ENCODE measurements at places on chromosomes 6 and 20. TPM values are rescaled to one million over a fixed set of nuclear protein-coding genes. Genes with fewer than 3 reads are reported as not detected.

GRCh38 chr6:93468291-93468690 lies 48.9 kb upstream of the EPHA7 start:
- no peak for DNase-seq
- H3K36me3 ChIP-seq = no peaks in the 10 kb centered on the region
- no peak overlapping the region for H3K27ac ChIP-seq
- H3K27me3 ChIP-seq = no peaks in the 10 kb centered on the region
- no peak overlapping the region for H3K4me3 ChIP-seq

GRCh38 chr6:152503546-152503945 lies 133.6 kb downstream of the SYNE1 start:
- no peaks in the 10 kb centered on the region for H3K27me3 ChIP-seq
- no peak for DNase-seq
- H3K4me1 ChIP-seq = no peaks in the 10 kb centered on the region
- H3K27ac ChIP-seq = no peak overlapping the region
- no peak overlapping the region for H3K4me3 ChIP-seq

Gene AURKA
- 75.5 TPM for total RNA-seq

Gene SAMD5
- total RNA-seq = not detected

- no peaks in the 10 kb centered on the region for H3K27me3 ChIP-seq
- peaks cover 8% of the 10 kb centered on the region for H3K36me3 ChIP-seq
- DNase-seq = no peak
- H3K4me3 ChIP-seq = no peak overlapping the region
- peaks cover 41% of the 10 kb centered on the region for H3K4me1 ChIP-seq
- no peak overlapping the region for H3K27ac ChIP-seq
Observed at GRCh38 chr6:127937102-127937501, 36.2 kb upstream of the THEMIS start.

DNA sequence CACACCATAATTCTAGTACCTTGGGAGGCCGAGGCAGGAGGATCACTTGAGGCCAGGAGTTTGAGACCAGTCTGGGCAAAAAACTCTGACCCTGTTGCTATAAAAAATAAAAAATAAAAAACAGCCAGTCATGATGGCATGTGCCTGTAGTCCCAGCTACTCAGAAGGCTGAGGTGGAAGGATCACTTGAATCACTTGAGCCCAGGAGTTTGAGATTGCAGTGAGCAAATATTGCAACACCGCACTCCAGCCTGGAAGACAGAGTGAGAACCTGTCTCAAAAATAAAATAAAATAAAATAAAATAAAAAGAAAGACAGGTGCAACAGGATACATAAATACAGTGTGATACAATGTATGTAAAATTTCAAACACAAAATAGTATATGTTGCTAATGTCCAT lies 154.5 kb downstream of the OTOR start:
- no peak overlapping the region for H3K4me3 ChIP-seq
- H3K27ac ChIP-seq = no peak overlapping the region
- H3K27me3 ChIP-seq = peaks cover 7% of the 10 kb centered on the region
- no peak for DNase-seq
- no peaks in the 10 kb centered on the region for H3K36me3 ChIP-seq

GRCh38 chr6:135951169-135951568 lies 99.7 kb downstream of the PDE7B start:
- no peak overlapping the region for H3K4me3 ChIP-seq
- no peaks in the 10 kb centered on the region for H3K36me3 ChIP-seq
- no peaks in the 10 kb centered on the region for H3K4me1 ChIP-seq
- no peaks in the 10 kb centered on the region for H3K27me3 ChIP-seq

Gene CYP39A1
- total RNA-seq = 1.7 TPM

DNA sequence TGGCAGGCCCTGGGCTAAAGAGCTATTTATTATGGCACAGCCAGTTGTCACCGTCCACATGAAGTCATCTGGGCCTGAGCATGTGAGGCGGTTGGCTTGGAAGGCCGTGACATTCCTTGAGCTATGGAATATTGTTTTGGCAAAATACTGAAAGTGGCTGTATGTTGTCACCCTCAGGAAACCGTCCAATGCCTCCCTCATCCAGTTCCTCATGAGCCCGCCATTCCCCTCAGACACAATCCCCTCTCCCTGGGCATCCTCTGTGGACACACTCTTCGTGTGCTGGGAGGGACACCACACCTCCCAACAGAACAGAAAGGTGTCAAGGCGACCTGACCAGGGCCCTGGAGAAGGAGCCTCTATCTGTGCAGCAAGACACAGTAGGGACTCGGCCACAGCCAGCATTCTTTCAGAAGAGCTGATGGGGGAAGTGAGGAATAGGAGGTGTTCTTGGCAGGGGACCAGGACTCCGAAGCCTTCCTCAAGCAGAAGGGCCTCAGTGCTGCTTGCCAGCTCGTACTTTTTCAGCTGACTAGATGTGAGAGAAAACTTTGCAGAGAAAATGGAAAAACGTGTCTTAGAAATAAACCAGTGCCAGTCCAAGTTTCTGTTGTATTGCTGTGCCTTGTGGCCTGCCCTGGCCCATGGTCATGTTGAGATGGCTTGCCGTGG lies 120.5 kb downstream of the SOD2 start:
- no peak for DNase-seq
- peaks cover 5% of the 10 kb centered on the region for H3K4me1 ChIP-seq
- H3K36me3 ChIP-seq = peaks cover 7% of the 10 kb centered on the region
- no peak overlapping the region for H3K4me3 ChIP-seq
- H3K27me3 ChIP-seq = peaks cover 19% of the 10 kb centered on the region

DNA sequence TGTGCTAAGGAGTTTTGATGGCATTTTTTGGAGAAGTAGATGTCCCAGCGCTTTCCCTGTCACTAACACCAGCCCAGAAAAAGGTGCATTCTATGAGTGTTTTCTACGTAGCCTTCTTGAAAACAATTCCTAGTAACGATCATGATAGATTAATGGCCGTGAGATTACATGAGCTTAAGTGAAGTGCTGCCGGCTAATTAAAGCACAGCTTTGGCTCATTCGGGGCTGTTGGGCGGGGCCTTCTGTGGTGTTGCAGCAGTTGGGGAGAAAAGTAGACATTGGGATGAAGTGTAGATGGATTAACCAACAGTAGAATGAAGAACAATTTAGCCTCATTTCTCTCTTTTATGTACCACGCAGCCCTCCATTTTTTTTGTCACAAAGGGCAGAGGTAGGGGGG lies 20.8 kb upstream of the TRAF3IP2 start:
- no peak overlapping the region for H3K4me3 ChIP-seq
- no peak overlapping the region for H3K27ac ChIP-seq
- no peak for DNase-seq
- H3K4me1 ChIP-seq = peaks cover 2% of the 10 kb centered on the region

Gene ZNF391
- 3.7 TPM for total RNA-seq

Gene BPHL
- total RNA-seq = 15.1 TPM

GRCh38 chr6:44386929-44387345 lies 569 bp upstream of the CDC5L start:
- peak overlapping the region; percentile 98 for H3K4me3 ChIP-seq
- no peaks in the 10 kb centered on the region for H3K27me3 ChIP-seq
- peaks cover 24% of the 10 kb centered on the region for H3K4me1 ChIP-seq
- H3K36me3 ChIP-seq = peaks cover 50% of the 10 kb centered on the region
- DNase-seq = no peak

DNA sequence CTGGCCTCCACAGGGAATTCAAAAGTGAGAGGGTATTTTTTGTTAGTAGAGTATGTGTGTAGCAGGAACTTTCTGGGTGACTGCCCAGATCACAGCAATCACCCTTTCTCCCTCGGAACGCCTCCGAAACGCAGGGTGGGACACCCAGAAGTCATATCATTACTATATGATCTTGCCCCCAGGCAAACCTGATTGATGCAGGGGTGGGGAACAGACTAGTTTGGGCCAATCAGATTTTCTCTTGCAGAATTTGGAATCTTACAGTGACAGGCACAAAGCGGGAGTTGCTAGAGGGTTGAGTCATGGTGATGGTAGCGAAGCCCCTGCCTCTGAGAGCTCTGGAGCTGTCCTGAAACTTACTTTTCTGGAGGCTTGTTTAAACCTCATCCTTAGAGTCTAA lies 16.5 kb upstream of the RPN2 start:
- H3K27me3 ChIP-seq = peaks cover 70% of the 10 kb centered on the region
- DNase-seq = no peak
- H3K4me3 ChIP-seq = no peak overlapping the region
- H3K27ac ChIP-seq = no peak overlapping the region

GRCh38 chr6:107082045-107082444 lies 33.3 kb downstream of the BEND3 start:
- DNase-seq = no peak
- no peaks in the 10 kb centered on the region for H3K27me3 ChIP-seq
- no peak overlapping the region for H3K4me3 ChIP-seq
- H3K27ac ChIP-seq = no peak overlapping the region
- H3K4me1 ChIP-seq = no peaks in the 10 kb centered on the region

- H3K4me3 ChIP-seq = no peak overlapping the region
- no peaks in the 10 kb centered on the region for H3K27me3 ChIP-seq
- no peaks in the 10 kb centered on the region for H3K36me3 ChIP-seq
- H3K4me1 ChIP-seq = no peaks in the 10 kb centered on the region
Observed at GRCh38 chr6:135938576-135939207, 87.2 kb downstream of the PDE7B start.

- H3K27ac ChIP-seq = no peak overlapping the region
- H3K4me1 ChIP-seq = no peaks in the 10 kb centered on the region
- H3K27me3 ChIP-seq = no peaks in the 10 kb centered on the region
- H3K4me3 ChIP-seq = no peak overlapping the region
- DNase-seq = no peak
Observed at GRCh38 chr6:25582101-25582500, 69.9 kb upstream of the SCGN start.

DNA sequence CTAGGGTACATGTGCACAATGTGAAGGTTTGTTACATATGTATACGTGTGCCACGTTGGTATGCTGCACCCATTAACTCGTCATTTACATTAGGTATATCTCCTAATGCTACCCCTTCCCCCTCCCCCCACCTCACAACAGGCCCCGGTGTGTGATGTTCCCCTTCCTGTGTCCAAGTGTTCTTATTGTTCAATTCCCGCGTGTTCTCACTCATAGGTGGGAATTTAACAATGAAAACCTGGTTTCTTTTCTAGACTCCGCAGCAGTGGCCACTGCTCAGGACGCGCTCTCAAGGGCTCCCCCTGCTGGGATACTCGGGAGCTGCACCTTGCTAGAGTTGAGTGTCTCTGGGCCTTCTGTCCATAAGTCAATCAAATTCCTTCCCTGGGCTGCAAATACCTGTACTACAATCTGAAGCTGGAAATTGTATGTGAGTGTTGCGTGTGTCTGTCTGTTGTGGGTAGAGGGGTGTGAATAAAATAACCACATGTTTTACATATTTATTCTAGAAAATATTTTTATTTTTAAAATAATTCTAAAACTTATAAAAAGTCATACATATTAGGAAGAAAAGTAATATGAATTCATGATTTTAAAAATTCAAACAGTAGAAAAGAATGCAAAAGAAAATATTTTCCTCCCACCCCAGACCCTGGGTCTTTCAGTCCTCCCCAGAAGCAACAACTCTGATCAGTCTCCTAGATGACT lies 8.2 kb upstream of the CEP250 start:
- H3K4me3 ChIP-seq = peak overlapping the region; percentile 65
- H3K36me3 ChIP-seq = peaks cover 4% of the 10 kb centered on the region
- peak overlapping the region; percentile 41 for H3K27ac ChIP-seq

Gene TRIM31
- total RNA-seq = 181 TPM

DNA sequence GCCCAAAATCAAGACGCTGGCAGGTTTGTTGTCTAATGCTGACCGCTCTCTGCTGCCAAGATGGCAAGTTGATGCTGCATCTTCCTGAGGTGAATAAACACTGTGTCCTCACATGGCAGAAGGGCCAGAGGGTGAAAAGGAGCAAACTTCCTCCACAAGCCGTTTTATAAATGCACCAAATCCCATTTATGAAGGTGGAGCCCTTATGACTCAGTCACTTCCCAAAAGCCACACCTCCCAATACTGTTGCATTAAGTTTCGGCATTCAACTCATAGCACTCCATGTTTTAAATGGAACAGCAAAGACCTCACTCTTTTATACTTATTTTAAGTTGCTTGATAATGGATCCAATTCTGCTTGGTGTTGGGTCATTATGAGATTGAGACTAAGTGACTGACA lies 316.6 kb downstream of the RFPL4B start:
- no peak overlapping the region for H3K4me3 ChIP-seq
- H3K27me3 ChIP-seq = no peaks in the 10 kb centered on the region
- no peak for DNase-seq
- H3K27ac ChIP-seq = no peak overlapping the region

- no peaks in the 10 kb centered on the region for H3K27me3 ChIP-seq
- peak; percentile 58 for DNase-seq
- peaks cover 28% of the 10 kb centered on the region for H3K4me1 ChIP-seq
- H3K4me3 ChIP-seq = peak within 1 kb of the TSS; percentile 76
- peaks cover 22% of the 10 kb centered on the region for H3K36me3 ChIP-seq
- peak within 1 kb of the TSS; percentile 75 for H3K27ac ChIP-seq
Observed at GRCh38 chr6:143677891-143678791, at the start of gene PHACTR2. TSS of gene PHACTR2 (plus strand) at chr6:143677965. CDS start at chr6:143678164, 199 bp downstream.

Gene RGS19
- total RNA-seq = 17.2 TPM

DNA sequence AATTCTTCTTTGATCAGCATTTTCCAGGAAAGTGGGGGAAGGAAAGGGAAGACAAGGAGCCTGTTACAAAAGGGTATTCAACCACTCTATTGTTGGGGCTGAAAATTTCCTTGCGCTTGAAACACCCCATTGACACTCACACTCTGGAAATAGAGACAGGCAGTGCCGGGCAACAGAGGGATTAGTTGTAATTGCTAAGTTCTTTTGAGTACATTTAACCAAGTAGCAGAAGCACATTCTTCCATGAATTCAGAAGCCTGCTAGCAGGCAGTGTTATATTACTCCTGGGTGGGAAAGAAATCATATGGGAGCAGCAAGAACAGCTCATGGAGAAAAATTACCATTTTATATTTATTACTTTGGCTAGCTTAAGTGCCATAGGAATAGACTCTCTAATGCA lies 745.5 kb downstream of the C6orf118 start:
- DNase-seq = no peak
- no peak overlapping the region for H3K4me3 ChIP-seq
- no peak overlapping the region for H3K27ac ChIP-seq
- no peaks in the 10 kb centered on the region for H3K27me3 ChIP-seq
- no peaks in the 10 kb centered on the region for H3K36me3 ChIP-seq
- H3K4me1 ChIP-seq = no peaks in the 10 kb centered on the region

DNA sequence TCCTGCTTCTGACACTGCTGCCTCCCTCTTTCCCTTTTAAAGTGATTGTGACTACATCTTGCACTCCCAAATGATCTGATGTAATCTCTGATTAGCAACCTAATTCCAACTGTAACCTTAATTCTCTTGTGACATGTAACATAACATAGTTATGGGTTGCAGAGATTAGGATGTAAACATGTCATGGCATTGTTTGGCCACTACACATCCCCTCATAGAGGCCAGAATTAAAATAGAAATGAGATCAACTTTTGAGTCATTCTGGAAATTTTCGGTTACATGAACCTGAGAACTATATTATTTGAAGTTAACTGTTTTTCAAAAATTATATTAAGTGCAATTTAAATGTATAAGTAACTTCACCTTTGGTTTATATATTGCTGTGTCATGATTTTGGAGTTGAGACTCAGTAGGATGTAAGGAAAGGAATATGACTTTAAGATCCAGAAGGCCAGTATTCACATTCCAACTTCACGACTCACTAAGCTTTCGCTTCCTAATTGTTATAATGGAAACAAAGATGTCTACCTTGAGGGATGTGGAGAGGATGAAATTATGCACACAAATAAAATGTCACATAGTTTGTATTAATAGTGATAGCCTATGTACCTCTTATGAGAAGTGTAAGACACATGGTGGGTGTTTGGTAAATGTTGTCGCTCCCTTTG lies 611.9 kb upstream of the MAP3K7 start:
- no peak overlapping the region for H3K27ac ChIP-seq
- H3K36me3 ChIP-seq = no peaks in the 10 kb centered on the region
- H3K4me3 ChIP-seq = no peak overlapping the region
- H3K27me3 ChIP-seq = peaks cover 2% of the 10 kb centered on the region
- no peaks in the 10 kb centered on the region for H3K4me1 ChIP-seq

Data from Calu3 (cell line).